ENCODE measurements at places on chromosomes 2 and 18.

DNA sequence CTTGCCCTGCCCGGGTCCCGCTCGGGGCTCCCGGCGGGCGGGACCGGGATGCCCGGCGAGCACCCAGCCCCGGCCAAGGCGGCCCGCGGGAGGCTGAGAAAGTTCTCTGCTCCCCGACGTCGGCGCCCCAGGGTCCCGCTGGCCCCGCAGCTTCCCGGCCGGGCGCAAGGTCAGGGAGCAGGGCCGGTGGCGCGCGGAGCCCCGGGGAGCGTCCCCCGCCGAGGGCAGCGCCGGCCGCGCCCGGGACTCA, 331 bp downstream of the SERPINE2 start:
- no peak for DNase-seq

- no peak for DNase-seq
Observed at GRCh38 chr2:1091895-1092585, 141.4 kb downstream of the SNTG2 start.

- DNase-seq, result no peak
Observed at GRCh38 chr2:59237311-59237710, 996.2 kb upstream of the FANCL start.

- no peak for DNase-seq
Observed at GRCh38 chr2:204770735-204771134, 225.5 kb downstream of the PARD3B start.

DNA sequence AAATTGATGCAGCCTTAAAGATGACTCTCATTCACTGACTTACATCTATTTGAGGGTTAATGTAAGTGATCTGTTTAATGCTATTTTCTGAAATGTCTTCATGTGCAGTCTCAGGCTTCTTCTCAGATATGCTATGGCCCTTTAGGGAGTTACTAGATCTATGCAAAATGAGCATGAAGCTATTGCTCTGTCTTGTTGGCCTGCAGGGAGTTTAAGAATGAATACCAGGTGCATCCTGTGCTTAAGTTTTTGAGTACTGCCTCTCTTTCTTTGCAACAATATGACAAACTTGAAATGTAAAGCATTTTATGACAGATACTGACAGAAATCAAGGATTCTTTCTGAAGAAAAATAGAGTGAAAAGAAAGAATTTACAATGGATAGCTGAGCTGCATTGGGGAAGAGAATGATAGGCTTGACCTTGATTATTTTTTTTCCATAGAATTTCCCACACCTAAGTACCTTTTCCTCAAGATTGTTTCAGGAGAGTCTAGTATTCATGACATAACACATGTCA, 1058.3 kb upstream of the TMEFF2 start:
- DNase-seq, result no peak

DNA sequence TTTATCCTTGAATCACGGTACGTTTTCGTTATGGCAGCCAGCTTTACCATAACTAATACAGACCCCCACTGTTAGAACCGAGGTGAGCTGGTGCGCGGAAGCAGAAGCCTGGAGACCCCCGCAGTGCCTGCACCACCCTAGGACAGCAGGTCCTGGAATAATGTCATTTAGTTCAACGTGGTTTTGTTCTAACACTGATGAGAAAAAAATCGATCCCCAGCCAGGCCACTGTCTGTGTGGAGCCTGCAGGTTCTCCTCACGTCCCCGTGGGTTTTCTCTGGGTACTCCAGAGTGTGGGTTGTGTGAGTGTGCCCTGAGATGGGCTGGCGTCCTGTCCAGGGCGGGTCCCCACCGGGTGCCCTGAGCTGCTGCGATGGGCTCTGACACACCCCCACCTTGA, 69.9 kb upstream of the ST3GAL5 start:
- no peak for DNase-seq

DNA sequence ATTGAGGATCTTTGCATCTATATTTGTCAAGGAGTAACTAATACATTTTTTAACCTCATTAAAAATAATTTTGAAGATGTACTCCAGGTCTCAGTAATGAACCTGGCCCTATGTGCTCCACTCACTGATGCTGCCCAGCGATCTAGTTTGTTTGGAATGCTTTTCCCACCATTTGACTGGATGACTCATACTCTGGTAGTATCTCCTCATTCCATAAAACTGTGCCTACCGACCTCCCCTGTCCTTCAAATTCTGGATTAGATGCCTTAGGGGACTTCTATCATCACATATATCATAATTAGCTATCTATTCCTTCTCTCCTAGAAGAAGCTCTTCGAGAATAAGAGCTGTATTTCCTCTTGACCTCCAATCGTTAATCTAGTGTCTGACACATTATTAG, 83.8 kb downstream of the FAM117B start:
- no peak for DNase-seq

- DNase-seq, result peak; percentile 94
Observed at GRCh38 chr2:70190418-70191243, at the start of gene C2orf42. C2orf42 (minus strand) TSS chr2:70191019; CDS start chr2:70181985, 9,034 bp downstream.

DNA sequence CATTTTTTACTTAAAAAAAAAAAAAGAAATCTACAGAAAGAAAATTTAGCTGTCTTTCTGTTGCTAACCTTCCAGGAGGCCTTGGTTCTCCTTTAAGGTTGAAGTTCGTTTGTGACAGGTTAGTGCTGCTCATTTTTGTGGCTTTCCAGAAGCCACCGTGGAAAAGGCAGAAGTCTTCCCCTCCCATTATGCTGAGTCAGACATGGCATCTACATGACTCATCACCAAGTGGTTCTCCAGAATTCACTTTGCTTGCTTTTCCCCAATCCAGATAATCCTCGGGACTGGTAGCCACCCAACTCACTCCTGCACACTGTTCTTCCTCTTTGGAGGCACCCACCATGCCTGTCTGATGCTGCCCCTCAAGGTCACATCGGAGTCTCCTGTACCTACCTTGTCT, 228.7 kb downstream of the PIK3C3 start:
- DNase-seq, result no peak

- DNase-seq, result no peak
Observed at GRCh38 chr2:7620255-7620654, 703.0 kb downstream of the RNF144A start.

GRCh38 chr2:191029280-191029950, 15.4 kb upstream of the STAT1 start:
- no peak for DNase-seq

DNA sequence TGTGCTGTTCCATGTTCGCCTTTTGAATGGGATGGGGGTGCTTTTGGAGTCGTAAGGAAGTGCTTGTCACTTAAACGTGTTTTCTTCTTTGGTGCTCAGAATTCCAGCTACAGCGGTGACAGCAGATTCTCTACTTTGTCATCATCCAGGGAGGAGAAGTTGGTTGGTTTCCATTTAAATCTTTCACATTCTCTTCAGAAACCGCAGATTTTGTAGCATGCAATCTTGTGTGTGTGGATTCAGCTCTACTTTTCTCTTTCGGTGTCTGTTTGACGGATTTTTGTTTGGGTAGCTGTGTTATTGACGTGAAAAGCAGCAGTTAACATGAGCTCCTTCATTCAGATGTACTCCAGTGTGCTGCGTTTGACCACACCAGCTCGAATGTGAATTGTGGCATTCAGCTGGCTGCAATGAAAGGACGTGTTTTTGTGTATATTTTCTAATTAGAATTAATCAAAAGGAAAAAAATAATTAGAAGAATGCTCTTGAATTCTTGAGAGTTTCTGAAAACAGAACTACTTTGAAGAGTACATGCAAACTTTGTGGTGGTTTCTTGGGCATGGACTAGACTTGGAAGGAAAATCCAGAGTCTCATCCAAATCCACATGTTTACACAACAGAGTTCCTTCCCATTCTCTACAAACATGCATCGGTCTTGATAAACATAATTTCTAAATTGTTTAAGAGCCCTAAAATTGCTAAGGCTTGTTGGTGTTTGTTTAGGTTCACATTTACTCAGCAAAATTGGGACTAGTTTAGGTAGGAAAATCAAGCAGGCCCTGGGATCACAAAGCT, 68.7 kb upstream of the RBM44 start:
- DNase-seq, result no peak

DNA sequence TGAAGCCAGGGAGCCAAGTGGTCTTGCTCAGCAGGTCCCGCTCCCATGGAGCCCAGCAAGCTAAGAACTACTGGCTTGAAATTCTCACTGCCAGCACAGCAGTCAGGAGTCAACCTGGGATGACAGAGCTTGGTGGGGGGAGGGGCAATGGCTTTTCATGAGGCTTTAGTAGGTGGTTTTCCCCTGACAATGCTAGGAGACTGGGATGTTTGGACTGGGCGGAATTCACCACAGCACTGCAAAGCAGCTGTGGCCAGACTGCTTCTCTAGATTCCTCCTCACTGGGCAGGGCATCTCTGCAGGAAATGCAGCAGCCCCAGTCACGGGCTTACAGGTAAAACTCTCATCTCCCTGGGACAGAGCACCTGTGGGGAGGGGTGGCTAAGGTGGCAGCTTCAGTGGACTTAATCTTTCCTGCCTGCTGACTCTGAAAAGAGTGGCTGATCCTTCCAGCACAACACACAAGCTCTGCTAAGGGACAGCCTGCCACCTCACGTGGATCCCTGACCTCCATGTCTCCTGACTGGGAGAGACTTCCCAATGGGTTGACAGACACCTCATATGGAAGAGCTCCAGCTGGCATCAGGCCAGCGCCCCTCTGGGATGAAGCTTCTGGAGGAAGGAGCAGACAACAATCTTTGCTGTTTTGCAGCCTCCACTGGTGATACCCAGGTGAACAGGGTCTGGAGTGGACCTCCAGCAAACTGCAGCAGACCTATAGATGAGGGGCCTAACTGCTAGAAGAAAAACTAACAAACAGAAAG, 349.7 kb upstream of the ST6GAL2 start:
- no peak for DNase-seq

DNA sequence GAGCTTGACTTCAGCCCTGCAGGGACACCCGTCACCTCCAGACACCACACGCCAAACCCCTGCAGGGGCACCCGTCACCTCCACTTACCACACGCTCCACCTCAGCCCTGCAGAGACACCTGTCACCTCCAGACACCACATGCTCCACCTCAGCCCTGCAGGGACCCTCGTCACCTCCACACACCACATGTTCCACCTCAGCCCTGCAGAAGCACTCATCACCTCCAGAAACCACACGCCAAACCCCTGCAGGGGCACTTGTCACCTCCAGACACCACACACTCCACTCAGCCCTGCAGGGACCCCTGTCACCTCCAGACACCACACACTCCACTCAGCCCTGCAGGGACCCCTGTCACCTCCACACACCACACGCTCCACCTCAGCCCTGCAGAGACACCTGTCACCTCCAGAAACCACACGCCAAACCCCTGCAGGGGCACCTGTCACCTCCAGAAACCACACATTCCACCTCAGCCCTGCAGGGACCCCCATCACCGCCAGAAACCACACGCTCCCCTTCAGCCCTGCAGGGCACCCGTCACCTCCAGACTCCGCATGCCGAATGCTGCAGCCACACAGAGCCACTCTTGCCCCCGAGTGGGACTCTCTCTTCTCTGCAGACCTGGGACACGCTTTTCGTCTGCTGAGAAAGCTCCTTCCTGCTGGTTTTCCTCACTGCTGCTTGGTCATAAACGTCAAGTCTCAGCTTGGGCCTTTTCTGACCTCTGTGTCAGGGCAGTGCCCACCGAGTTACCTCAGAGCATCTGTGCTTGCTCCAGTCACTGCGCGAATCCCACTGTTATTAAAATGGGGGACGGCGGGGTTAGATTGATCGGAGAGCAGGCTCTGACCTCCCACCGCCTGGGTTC, 77.5 kb upstream of the SALL3 start:
- DNase-seq, result no peak

DNA sequence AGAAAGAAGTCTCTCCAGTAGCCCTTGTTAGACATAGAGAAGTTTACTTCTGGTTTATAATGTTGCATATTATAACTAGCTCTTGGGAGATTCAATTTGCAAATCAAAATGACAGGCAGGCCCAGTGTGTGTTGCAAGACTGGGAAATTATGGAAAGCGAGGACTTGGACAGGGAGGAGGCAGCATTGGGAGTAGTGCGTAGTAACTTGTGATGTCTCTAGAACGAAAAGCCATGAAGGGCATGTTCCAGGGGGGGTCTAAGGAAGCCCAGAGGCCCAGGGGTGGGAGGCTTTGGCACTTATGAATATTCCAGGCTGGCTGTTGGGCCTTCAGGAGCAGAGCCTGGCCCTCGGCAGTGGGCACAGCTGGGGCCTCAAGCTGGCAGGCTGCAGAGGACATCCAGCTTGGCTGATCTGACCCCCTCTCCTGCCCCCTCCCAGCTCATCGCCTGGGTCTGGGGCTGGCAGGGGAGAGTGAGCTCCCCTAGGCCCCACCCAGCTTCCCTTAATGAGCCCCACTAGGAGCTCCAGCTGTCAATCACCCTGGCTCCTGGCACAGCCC, 55.3 kb upstream of the TCF7L1 start:
- no peak for DNase-seq

DNA sequence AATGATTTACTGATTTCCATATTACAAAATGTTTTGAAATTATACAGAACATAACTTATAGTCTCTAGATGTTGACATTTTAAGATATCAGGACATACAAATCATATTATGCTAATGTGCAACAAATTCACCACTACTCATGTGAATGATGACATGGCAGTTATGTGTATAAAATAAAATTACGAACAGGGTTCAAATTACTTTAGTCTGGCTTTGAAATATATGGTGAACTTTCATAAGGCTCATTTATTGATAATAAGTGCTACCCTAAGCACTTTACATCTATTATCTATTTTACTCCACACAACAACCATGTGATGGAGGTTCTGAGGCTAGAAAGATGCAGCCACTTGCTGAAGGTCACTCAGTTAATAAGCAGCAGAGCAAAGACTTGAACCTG, 62.8 kb downstream of the PDE11A start:
- no peak for DNase-seq

DNA sequence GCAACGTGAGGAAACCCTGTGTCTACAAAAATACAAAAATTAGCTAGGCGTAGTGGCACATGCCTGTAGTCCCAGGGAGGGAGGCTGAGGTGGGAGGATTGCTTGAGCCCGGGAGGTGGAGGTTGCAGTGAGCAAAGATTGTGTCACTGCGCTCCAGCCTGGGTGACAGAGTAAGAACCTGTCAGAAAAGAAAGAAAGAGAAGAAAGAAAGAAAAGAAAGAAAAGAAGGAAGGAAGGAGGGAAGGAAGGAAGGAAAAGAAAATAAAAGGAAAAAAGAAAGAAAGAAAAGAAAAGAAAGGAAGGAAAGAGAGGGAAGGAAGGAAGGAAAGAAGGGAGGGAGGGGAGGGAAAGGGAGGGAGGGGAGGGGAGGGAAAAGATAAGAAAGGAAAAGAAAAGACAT, 89.9 kb upstream of the HPCAL1 start:
- DNase-seq, result no peak

GRCh38 chr18:6434481-6434880, 19.8 kb upstream of the L3MBTL4 start:
- no peak for DNase-seq

GRCh38 chr2:50753234-50753633, 278.7 kb downstream of the NRXN1 start:
- DNase-seq, result no peak

GRCh38 chr2:120472891-120473309, 127.0 kb downstream of the INHBB start:
- DNase-seq, result no peak

GRCh38 chr2:165198181-165198580, 5.7 kb downstream of the SCN3A start:
- DNase-seq, result no peak

DNA sequence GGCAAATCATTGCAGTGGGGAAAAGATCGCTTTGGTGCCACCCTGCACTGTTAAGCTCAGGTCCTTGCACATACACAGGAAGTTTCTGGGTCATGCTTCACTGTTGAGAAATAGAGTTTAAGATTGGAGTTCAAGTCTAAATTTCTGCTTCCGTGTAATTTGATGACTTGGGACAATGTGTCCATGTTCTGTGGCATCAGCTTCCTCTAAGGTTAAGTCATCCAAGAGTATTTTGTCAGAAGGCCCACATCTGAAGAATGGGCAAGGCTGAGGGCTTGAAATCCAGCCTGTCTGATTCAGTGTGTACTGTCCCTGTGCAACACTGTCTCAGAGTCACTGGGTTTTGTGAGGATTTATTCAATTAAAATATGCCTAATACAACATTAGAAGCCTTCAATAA, 880.7 kb downstream of the SUCLG1 start:
- DNase-seq, result no peak
